ENCODE measurements at places on chromosomes 7 and 10.

- no peak for DNase-seq
These were observed 66.2 kb upstream of the ARID5B start for GRCh38 chr10:61835069-61835945.

DNA sequence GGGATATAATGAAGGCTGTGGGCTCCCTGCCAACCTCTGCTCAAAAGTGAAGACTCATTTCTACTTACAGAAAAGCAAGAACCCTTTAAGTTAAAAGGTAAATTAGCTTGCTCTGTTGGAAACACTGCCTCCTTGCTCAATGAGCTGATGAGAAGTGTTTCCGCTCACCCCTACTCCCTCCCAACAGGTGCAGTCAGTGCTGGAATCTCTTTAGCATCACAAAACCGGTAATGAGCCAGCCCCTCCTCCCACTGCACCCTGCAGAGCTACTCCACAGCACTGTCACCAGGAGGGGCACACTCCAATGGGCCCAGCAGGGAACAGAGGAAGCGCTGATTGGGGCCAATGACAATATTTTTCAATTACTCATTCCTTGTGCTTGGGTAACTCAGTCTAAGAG lies 262.5 kb downstream of the TCERG1L start:
- DNase-seq: no peak

GRCh38 chr10:100713049-100713858 lies 32.1 kb upstream of the PAX2 start:
- no peak for DNase-seq

DNA sequence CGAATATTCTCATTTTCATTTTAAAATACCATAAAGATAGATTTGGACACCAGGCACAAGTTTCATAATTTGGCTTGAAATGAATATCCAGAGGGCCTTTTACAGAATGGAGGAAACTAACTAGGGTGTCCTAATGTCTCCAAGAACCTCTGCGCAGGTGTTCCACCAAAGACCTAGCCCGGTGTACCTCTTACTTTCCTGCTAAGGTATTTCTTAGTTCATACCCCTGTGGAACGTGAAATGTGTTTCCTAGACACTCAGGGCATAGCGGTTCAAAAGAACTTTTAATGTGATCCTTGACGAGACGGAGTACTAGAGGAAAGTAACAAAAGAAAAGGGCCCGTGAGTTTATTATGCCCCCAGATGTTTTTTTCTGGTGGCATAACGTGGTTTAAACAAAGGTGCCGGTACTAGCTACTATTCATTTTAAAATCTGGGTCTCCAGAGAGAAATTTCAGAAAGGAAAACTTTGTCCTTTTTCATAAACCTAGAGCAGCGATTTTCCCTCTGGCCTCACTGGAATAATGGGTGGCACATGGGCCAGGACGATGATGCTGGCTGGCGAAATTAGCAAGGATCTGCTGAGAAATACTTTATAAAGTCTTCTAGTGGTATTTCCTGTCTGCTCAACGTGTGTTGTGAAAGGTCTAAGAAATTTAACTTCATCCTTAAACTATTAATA lies 1.4 kb downstream of the APBB1IP start:
- DNase-seq: no peak

DNA sequence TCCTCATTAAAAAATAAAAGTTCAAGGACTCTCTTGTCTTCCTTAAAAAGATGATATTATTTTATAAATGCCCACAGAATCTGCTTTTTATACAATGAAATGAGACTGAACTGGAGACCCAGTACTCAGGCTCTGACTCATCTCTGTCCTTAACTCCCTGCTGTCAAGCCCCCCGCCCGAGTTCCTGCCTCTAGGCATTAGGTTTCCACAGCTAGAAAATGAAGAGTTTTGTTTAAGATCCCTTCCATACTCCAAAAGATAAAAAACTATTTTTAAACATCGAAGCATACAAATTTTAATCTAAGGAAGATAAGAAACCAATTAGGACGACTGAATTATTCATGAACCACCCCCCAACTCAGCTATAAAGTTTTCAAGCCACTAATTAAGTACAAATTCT lies 97.7 kb upstream of the FEZF1 start:
- no peak for DNase-seq

- DNase-seq: no peak
These were observed 293.6 kb upstream of the ZMIZ1 start for GRCh38 chr10:78774999-78775711.

DNA sequence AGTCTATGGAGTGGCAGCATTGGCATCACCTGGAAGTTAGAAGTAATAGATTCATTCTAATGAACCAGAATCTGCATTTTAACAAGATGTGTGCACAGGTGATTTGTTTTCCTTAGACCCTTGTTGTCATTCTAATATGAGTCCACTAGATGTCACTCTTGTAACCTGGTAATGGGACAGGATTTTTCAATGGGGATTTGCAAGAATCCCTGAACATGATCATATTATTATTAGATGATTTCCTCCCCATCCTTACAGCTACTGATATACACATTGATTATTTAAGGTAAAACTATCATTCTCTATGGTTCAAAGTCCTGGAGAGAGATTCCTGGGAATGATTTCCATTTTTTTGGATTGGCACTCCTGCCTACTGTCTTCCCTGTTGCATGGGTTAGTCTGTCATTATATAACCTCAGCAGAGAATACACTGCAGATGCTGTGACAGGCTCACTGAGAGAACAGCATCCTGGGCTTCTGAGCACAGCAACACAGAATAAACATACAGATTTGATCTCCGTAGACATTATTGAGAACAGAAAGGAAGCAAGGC lies 194.9 kb downstream of the SUGCT start:
- no peak for DNase-seq

- no peak for DNase-seq
These were observed 497.9 kb upstream of the GALNT17 start for GRCh38 chr7:70634071-70634470.

- no peak for DNase-seq
These were observed 107.4 kb upstream of the FAM204A start for GRCh38 chr10:118449521-118449920.

- DNase-seq: no peak
These were observed 65.9 kb upstream of the FZD1 start for GRCh38 chr7:91198371-91198770.
